NCI-H1105 (cell line): ENCODE measurements at places on chromosomes 12 and 14.
A peak's percentile ranks its signal among the peaks of the same experiment; 100 is the strongest.

DNA sequence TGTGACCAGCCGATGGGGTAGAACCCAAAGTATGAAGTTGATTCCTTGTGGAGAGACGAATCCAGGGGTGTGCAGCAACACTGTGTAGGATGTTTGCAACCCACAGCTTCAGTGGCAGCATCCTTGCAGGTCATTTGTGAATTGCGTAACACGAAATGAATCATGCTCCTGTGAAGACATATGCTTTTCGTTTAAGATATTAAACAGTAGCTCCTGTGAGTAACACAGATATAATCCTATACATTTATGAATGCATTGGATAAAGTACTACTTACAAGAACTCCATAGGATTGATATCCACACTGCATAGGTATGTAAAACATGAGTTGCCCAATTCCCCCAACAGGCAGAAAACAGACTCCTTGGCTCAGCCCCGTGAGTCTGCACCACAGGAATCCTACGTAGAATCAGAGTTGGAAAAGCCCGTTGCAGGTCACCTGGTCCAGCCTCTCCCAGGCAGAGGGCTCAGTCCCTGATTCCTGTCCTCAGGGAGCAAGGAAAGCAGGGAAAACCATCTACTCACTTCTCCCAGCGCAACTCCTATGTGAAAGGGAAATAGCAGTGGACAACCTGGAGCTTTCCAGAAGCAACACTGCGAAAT lies 75.8 kb downstream of the GPATCH2L start:
- DNase-seq: no peak

DNA sequence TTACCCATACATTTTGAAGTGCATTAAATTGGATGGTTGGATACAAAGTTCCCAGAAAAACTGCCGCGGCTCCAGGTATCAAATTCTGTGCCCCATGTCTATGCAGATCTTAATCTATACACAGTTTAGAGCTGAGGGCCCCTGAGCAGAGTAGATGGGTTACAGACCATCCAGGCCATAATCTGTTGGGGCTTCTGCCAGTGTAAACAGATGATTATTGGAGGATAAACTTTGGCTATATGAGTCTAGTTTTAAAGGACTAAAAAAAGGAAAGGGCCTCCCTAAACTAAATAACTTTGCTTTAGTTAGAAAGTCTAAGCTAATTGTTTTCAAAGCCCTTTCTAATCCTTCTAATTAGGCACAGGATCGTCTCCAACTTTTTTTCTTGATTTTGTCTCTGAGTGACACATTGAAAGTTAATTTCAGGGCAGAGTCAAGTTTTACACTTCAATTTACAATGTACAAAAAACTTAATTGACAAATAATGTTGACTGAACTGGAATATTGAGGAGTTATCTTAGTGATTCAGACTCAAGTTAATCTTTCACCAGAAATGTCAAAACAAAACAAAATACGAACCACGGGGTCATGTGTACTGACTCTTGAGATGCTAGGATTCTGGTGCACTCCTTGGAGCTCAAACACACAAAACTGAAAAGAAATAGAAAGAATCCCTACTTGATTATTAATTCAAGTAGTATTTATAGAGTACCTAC lies 133.9 kb upstream of the SCAF11 start:
- no peak for DNase-seq

GRCh38 chr12:132169376-132169775 lies 25.1 kb downstream of the NOC4L start:
- no peak for DNase-seq

DNA sequence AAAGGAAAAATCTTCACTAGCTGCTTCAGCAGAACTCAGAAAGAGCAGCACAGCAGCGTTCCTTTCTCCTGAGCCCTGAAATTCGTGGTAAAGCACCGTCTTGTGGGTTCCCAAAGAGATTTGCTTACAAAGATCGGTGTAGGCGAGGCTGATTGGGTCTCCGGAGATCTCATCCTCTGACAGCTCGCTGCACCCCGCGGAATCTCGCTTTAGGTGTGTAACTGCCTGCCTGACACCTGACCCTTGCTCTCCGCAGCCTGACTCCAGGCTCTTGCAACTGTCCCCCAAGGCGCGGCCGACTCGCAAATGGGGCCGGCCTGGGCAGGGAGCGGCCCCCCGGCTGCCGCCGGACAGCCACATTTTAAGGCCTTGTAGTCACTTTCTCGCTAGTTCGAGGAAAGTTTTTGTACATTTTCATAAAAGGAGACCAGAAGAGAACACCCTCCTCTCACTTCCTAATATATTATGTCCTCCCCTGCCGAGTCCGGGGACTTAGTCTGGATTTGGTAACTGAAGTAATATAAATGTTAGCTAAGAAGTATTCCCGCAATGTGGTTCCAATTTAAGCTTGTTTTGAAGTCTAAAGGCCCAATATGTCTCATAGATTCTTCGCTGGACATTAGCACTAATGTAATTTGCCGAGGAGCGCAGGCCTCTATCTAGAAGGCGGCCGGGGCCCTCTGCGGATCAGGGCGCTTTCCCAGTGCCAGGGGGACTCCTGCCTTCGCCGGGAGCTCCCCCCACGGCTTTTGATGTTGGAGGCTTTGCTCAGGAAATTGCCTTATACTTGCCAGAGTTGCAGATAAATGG lies 177.3 kb upstream of the CDKN3 start:
- DNase-seq: no peak

DNA sequence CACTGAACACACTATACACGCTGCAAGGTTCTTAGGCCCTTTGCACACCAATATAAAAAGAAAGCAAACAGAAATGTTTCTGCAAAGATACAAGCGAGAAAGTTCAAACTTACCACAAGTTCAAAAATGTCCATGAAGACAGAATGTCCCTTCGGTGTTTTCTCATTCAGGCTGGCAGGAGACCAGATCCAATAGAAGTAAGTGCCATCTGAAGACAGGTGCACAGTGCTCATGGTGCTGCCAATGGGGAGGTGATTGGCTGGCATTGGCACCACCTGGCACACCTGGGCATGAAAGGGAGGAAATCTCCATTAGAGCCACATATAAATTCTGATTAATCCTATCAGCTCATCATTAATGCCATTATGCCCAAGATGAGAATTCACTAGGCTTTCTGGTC lies 76.3 kb downstream of the HECTD4 start:
- peak; percentile 60 for DNase-seq

GRCh38 chr14:101737414-101738339 lies 23.8 kb upstream of the PPP2R5C start:
- no peak for DNase-seq

DNA sequence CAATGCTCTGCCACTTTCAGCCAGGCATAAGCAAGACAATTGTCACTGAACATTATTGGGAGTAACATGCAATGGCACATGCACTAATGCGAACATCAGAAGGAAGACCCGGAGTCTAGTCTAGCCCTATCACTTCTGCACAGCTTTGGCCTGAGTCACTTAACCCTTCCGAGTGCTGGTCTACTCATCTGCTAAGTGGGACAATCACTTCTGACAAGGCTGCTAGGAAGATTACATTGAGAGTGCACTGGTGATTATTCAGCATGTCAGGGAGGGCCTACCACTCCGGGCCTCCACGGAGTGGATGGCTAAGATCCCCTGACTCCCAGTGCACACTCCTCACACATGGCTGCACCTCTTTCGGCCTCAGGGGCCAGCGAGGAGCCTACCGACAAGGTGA lies 240.9 kb downstream of the DPF3 start:
- DNase-seq: no peak

DNA sequence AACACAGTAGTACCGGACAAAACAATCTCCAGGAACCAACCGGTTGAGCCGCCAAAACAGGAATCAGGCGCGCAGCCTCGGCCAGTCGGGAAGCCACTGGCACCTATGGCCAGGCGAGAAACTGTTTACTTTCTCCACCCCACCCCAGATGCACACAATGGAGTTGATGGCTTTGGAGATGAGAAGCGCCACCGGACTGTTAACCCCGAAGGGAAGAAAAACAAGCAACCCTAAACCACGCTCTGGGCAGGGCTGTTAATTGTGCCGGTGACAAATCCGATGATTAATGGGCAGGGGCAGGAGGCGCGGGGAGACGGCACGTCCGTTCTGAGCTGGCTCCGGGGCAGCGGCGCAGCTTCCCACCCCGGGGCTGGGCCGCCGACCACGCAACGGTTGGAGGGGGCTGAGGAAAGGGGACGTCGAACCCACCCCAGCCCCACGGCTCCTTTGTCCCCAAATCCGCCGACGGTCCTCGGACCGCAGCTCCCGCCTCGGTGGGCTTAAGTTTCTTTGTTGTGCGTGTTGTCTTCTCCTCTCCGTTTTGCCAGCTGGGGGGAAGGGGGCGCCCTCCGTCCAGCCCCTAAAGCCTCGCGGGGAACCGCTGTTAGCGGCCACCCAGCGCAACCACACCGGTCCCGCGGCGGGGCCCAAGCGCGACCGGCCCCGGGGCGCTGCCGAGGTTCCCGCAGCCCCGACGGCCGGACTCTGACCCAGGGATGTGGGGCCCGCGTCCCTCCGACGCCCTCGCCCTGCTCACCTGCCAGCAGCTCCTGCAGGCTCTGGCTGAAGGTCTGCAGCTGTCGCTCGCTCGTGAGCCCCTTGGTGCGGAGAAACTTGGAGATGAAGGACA lies 790 bp downstream of the BTG1 start:
- DNase-seq: peak; percentile 66

- no peak for DNase-seq
Observed at GRCh38 chr12:93979189-93979588, 169.2 kb upstream of the PLXNC1 start.

DNA sequence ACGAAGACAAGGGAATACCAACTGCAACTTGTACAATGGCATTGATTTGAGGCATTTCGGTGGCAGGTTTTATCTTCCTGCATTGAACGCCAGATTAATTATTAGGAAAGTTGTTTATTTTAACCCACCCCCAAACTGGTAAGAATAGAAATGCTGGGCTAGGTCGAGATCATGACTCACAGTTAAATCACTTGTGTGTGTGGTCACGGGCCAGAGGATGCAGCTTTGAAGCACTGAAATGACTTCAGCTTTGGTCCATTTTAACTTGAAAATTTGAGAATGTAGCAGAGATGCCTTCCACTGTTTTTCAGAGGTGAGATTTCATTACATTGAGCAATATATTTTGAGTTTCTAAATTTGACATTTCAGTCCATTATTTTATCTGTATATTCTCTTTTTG lies 23.6 kb upstream of the KCNH3 start:
- DNase-seq: no peak
